ENCODE measurements at places on chromosomes 6 and 20.

GRCh38 chr20:40255365-40255764 is 433.7 kb downstream of the MAFB start:
- DNase-seq, result peak; percentile 36

GRCh38 chr20:34124469-34125249 is 12.6 kb upstream of the EIF2S2 start:
- no peak for DNase-seq

GRCh38 chr6:132153221-132153898 is 202.2 kb upstream of the CCN2 start:
- peak; percentile 94 for DNase-seq

DNA sequence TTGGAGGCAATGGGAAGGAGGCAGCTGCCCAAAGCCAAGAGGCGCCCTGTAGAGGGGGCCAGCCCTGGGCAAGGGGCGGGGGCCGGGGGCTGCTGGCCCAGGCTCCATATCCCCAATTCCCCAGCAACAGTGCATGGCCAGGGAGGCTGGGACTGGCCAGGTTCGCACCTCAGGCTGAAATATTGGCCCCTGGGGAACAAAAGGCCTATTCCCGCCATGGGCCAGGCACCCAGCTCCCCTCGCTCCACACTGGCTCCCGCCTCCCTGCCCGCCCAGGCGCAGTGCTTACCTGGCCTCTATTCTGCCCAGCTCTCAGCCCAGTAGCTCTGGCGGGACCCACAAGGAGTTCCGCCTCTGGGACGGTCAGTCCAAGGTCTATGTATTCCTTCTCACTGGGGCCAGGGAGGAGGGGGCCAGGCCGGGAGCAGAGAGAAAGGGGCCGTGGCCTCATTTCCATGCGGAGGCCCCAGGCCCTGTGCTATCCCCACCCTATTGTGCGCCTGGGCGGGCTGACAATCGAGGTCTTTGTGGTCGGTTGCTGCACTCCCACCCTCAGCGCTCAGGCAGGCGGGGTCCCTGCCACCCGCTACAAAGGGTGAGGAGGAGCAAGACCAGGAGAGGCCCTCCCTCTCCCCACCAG is 42.3 kb downstream of the YTHDF1 start:
- no peak for DNase-seq

- DNase-seq, result no peak
Measured at GRCh38 chr6:91788501-91788900, 1201.6 kb upstream of the MAP3K7 start.

- no peak for DNase-seq
Measured at GRCh38 chr20:43681991-43682410, 15.1 kb downstream of the MYBL2 start.

GRCh38 chr6:1946583-1946982 is 298.8 kb downstream of the GMDS start:
- no peak for DNase-seq

DNA sequence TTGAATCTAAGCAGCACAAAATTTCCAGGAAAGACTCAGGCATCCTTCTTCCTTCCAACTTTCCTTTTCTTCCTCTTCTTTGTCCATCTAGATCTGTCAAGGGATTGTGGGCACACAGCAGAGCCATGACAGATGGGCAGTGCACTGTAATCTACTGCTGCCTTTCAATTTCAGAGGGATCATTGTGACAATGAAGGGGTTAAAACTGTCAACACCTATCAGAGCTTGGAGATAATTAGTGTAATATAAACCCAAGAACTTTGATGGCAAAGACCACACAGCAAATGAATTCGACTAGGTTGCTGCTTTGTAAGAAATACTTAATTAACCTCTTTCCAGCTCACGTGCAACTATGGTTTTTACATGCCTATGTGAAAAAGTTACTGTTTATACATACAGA is 55.0 kb downstream of the SAMD5 start:
- no peak for DNase-seq

DNA sequence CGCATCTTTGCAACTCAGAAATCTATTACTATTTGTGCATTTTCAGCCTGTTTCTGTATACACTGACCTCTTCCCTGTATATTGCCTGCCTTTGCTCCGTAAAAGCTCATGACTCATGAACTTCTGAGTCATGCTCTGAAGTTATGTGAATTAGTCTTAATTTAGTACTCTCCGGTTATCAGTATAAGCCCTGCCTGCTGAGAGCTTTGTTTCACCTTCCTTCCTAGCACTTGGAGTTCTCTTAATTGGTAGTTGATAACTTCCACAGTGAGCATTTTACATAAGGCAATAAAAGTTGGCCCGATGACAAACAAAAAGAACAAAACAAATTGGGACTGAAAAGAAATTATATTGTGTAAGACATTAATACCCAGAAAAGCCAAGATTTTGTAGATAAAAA is 231.4 kb downstream of the GJA1 start:
- peak; percentile 87 for DNase-seq
